ENCODE measurements at places on chromosomes 1 and 21. TPM values are rescaled to one million over a fixed set of nuclear protein-coding genes. Genes with fewer than 3 reads are reported as not detected.

The CTSK gene
- total RNA-seq, result 11.5 TPM

GRCh38 chr1:234724516-234725176 lies 114.7 kb upstream of the IRF2BP2 start:
- DNase-seq, result peak; percentile 23

DNA sequence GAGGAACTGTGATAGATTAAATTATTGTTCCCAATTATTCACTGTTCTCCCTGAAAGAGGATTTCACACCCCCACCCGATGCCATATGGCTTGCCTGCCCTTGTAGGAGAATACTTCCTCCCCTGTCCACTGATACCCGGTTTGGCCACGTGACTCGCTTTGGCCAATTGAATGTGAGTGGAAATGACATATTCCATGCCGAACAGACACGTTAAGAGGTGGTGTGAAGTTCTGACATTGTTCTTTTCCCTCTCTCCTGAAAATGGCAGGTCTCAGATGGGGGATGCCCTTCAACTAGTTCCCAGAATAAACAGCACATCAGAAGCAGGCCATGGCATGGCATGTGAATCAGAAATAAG lies 5.3 kb downstream of the STUM start:
- DNase-seq, result no peak

DNA sequence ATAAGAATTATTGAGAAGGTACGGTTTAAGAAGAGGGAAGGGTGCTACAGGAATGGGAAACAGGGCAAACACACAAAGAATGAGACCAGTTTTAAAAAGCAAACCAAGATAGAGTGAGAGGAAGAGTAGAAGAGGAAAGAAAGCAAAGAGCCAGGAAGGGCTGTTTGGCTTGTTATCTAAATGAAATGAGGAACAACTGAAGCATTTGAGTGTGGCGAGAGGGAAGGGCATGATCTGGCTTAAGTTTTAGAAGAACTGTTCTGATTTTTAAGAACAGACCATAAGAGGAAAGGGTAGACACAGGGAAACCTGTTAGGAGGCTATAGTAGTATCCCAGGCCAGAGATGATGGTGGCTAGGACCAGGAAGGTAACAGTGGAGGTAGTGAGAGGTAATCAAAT lies 73.8 kb downstream of the TUT4 start:
- DNase-seq, result no peak

DNA sequence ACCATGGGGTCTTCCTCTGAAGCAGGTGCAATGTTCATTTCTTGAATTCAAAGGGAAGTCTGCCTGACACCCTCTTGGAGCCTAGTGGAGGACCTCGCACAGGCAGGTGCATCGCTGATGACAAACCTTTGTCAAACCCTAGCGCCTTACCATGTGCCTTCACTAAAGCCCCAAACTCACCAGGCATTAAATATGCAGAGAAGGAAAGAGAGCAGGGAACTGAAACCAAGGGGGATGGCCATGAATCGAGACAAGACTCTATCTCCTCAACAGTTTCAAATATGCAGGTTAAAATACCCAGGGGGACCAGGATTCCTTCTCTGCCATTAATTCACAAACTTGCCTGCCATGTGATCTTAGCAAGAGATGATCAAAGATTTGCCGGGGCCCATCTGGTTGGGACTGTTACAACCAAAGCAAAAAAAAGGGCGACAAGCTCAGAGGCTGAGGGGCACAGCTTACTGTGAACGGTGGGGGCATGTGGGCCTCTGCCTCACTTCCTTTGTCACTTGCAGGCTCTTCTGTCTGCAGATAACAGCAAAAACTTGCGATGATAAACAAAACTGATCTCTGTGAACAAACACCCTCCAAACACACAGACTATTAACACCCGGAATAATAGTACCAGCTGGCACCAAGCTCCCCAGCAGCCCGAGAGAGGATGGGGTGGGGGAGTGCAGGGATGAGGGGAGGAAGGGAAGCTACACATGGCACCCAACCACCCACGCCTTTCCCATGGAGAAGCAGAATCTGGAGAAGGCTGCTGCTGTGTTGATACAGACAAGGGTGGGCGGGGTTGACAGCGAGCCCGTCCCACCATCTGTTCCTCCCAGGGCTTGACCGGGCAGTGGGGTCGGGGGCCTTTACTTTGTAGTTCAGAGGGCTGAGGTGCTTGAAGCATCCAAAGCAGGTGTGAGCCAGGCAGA lies 33.9 kb downstream of the TMEM63A start:
- peak; percentile 40 for DNase-seq

DNA sequence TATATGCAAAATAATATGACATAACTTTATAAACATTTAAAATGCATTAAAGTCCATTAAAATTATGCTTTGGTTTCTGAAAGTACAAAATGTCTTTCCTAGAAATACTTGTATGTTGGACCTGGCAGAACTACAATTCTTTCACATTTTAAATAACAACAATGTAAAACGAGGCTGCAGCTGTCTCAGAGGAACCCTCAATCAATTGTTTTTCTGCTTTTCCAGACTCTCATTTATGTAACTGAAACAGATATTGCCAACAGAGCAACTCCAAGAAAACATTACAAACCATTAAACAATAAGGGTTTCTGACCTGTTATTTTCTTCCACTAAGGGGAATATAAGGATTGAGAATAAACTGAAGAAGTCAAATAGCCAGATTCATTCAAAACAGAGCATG lies 1193.4 kb downstream of the NCAM2 start:
- no peak for DNase-seq

GRCh38 chr1:28256197-28256827 lies 3.0 kb upstream of the SESN2 start:
- no peak for DNase-seq
